Fibroblast of gingiva (primary cell): ENCODE measurements at places on chromosomes 16 and 17.

GRCh38 chr16:69371564-69371963 is 14.2 kb downstream of the TERF2 start:
- no peak for DNase-seq

- no peak for DNase-seq
Measured at GRCh38 chr16:89308391-89309333, 91.2 kb downstream of the ZNF778 start.

DNA sequence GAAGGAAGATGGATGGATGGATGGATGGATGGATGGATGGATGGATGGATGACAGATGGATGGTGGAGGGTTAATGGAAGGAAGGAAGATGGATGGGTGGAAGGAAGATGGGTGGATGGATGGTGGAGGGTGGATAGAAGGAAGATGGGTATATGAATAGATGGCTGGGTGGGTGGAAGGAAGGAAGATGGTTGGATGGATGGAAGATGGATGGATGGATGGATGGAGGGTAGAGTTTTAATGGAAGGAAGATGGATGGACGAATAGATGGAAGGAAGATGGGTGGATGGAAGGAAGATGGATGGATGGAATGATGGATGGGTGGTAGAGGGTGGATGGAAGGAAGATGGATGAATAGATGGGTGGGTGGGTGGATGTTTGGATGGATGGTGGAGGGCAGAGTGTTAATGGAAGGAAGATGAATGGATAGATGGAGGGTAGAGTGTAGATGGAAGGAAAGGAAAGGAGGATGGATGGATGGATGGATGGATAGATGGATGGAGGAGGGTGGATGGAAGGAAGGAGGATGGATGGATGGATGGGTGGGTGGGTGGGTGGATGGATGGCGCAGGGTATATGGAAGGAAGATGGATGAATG is 22.1 kb downstream of the MLYCD start:
- no peak for DNase-seq

DNA sequence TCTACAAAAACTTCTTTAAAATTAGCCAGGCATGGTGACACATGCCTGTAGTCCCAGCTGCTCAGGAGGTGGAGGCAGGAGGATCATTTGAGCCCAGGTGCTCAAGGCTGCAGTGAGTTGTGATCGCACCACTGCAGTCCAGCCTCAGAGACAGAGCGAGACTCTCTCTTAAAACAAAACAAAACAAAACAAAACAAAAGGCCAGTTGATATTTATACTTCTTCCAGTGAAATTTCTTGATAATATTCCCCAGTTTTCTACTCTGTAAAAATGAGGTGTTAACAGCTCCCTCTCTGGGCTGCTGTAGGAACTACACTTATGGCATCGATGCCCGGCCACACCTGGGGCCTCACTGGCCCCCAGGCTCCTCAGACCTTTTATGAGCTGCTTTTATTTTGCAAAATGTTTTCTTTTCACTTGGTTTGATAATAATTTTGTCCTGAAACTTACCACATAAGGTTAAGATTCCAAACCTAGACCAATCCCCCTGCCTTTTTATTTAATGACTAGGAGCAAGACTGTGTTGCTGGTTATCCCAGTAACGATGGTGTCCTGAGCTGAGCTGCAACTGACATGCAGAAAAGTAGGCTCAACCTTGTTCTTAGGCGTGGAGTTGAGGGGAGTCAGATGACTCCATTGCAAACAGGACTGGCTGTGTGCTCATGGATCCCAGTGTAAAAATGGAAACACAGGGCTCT is 17.6 kb downstream of the MAPK8IP3 start:
- DNase-seq: no peak

- no peak for DNase-seq
Measured at GRCh38 chr16:49994006-49994405, 31.0 kb upstream of the CNEP1R1 start.

DNA sequence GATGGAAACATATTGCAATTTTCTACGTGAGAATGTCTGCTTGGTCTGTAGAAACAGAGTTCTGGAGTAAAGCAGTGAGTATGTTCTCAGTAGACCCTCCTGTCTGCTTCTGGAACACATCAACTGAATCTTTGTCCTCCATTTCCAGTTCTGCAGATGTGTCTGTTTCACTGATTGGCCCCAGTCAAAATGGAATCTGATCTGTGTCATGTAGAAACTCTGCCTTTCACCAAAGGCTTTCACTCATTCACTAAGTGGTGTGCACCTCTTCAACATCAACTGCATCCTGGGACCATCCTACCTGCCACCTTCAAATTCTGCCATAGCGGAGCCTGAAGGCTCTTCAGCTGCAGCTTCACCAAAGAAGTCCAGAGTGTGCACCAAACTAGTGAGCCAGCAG is 2.8 kb upstream of the ZNF267 start:
- no peak for DNase-seq

- peak; percentile 90 for DNase-seq
Measured at GRCh38 chr17:55769625-55770000, 18.8 kb downstream of the PCTP start.

- DNase-seq: no peak
Measured at GRCh38 chr16:85401917-85402766, 211.0 kb upstream of the GSE1 start.

- no peak for DNase-seq
Measured at GRCh38 chr16:88883946-88884345, 17.5 kb upstream of the PABPN1L start.
